ENCODE measurements at places on chromosomes 5 and 9.

GRCh38 chr9:87644659-87645058 is 81.3 kb upstream of the CTSL start:
- no peak for DNase-seq

GRCh38 chr9:122286764-122287163 is 22.1 kb downstream of the MRRF start:
- DNase-seq = no peak

DNA sequence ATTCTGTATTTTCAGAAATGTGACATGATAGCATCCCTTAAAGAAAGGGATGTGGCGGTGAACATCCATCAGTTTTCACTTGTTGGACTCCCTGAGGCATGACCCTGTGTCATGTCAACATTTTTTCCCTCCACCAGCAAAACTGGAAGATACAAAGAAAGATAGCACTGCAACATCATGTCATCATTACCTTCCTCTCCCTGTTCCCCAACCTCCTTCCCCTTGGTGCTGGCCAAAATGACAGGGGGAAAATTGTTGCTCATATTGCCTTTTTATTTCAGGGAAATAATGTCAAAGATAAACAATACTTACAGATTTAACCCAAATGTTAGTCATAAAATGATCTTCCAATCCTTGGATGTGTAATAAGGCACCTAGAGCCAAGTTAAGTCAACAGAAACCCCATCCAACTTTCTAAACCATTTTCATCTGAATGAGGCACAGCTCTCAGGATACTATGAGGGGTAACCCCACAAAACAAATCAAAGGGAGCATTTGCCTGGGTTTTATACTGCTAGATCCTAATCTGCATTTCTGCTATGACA is 644.3 kb downstream of the ACTL7B start:
- no peak for DNase-seq

DNA sequence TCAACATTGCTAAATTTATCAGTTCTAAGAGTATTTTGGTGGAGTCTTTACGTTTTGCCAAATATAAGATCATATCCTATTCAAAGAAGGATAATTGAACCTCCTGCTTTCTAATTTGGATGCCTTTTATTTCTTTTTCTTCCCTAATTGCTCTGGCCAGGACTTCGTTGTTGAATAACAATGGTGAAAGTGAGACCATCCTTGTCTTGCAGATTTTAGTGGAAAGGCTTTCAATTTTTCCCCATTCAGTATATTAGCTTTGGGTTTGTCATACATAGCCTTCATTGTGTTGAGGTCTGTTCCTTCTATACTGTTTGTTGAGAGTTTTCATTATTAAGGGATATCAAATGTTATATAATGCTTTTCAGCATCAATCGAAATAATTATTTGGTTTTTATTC is 1974.2 kb upstream of the ACO1 start:
- DNase-seq = no peak

DNA sequence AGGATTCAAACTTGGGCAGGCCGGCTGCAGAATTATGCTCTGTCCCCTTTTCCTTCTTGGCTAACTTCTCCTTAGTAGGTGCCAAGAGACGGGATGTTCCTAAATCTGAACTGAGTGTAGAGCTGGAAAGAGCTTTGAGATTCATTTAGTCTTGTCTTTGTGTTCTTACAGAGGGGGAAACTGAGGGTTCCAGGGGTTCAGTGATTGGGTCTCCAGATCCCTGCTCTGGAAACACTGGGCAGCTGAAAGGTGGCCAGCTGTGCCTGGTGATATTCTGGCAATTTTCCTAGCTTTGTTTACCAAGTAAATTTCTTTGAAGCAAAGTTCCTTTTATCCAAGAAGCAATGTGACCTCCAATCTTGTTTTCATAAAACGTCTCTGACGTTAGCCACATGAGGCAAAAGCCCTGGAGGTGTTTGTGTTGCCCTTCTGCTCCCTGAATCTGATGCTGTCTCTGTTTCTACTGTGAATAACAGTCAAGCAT is 288.7 kb downstream of the ZSWIM6 start:
- no peak for DNase-seq

DNA sequence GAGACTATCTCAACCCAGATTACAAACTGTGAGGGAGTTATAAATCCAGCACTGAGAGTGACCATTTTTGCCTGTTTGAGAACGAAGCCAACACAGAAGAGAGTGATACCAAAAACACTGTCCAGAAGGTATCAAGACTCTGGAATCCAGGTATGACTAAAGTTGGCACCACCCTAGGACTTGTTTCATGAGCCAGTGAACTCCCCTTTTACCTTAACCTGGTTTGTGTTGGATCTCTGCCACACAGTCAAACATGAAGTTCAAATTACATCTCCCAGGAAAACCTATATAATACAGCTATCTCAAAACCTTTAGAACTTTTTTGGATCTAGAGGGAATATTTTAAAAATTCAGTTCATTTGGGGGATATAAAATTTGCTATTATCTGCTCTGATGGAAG is 11.4 kb downstream of the ZBTB5 start:
- no peak for DNase-seq

- no peak for DNase-seq
These were observed 98.7 kb downstream of the RAPGEF6 start for GRCh38 chr5:131536211-131536826.

DNA sequence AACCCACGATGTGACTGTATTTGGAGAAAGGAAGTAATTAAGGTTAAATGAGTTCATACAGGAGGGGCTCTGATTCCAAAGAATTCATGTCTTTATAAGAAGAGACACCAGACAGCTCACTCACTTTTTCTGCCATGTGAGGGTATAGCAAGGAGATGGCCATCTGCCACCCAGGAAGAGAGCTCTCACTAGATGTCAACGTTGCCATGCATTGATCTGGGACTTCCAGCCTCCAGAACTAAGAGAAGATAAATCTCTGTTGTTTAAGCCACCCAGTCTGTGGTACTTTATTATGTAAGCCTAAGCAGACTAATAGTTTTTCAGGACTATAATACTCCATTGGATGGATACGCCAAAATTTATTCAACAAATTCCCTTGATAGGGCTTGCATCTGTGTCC is 89.8 kb upstream of the RAD23B start:
- DNase-seq = no peak

GRCh38 chr5:123748239-123748638 is 236.3 kb downstream of the CSNK1G3 start:
- no peak for DNase-seq

- no peak for DNase-seq
These were observed 889.4 kb upstream of the SEMA6A start for GRCh38 chr5:117463881-117464570.

GRCh38 chr5:172769616-172770373 is 1.2 kb downstream of the DUSP1 start:
- no peak for DNase-seq

GRCh38 chr5:76657091-76657490 is 33.9 kb upstream of the F2RL2 start:
- no peak for DNase-seq

DNA sequence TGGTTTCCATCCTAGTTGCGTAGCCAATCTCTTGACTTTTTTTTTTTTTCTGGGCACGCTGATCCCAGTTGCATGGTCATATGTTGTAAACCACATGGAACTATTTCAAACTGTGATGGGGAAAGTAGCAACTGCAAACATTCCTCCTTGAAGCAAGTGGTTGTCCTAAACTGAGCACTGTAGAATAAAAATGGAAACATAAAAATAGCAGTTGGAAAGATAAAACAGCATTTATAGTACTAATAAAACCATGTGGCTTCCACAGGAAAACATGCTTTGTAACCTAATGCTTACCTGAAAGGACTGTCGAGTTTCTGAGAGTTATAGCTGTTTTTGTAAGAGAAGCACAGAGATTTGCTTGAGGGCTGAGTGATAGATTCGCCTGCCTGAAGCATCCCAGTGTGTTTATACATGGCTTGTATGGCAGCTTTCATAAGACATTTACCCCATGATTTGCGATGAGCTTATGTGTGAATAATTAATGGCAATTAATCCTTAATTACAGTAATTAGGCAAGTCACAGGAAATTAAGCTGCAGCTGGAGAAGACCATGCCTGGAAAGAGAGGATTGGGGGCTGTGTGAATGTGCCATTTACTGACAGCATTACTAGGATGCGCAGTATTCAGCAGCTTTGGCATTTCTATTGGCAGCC is 136.5 kb downstream of the PBX3 start:
- no peak for DNase-seq

GRCh38 chr5:131475541-131475941 is 159.5 kb downstream of the RAPGEF6 start:
- DNase-seq = no peak

- no peak for DNase-seq
These were observed 70.0 kb downstream of the AMBP start for GRCh38 chr9:114007991-114008666.

DNA sequence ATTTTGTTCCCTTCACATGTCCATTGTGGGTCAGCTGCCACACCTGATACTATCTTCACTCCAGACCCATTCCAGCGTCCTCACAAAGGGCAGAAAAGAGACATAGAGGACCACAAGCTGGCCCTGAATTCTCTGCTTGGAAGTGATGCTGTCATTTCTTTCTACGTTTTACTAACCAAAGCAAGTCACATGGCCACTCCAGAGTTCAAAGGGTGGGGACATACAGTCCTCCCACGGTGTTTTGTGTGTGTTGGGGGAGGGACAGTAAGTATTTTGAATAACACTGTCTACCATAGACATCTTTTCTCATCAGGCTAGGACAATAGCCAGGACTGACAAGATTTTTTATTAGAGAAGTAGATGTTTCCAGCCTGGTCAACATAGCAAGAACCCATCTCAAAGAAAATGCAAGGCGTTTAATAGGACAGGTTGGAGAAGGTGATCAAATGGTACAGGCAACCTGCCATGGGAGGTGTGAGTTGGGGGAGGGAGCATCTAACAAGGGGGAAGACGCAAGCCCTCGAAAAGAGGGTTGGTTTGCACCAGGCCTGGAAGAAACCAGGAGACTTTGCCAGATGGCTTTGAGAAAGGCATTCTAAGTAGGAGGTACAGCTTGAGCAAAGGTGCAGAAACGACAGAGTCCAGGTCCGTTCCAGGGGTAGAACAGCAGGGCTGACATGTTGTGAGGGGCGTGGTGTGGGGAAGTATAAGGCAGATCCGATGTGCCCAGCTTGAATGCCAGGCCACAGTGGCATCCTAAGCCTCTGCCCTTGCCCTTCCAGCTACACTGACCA is 11.3 kb upstream of the GLIPR2 start:
- no peak for DNase-seq

DNA sequence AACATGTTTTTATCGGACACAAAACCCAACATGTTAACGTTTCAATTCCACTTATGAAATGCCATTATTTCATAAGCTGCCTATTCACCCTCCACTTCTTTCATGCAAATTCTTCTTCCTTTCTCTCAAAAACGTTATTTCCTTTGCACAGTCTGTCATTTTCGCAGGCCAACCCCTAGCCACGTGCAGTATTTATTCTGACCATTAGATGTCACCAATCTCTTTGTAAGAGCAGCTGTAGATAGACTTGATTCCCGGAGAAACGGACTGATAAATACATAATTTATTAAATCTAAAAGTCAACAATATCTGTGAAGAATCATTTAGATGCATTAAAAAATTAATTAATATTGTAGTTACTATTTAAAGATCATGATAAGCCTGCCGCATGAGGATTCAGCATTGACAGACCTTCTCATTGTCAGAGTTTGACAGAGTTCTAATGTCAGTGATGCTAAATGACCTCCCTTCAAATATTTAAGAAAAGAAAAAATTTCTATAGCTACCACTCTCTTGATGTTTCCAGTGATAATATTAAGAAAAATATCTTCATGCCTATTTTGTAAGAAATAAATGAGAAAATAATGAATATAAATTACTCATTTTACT is 933.6 kb downstream of the CDH12 start:
- DNase-seq = no peak

GRCh38 chr9:104879555-104880309 is 48.2 kb downstream of the ABCA1 start:
- no peak for DNase-seq

GRCh38 chr9:35691334-35691650 is 1.6 kb upstream of the TPM2 start:
- no peak for DNase-seq

DNA sequence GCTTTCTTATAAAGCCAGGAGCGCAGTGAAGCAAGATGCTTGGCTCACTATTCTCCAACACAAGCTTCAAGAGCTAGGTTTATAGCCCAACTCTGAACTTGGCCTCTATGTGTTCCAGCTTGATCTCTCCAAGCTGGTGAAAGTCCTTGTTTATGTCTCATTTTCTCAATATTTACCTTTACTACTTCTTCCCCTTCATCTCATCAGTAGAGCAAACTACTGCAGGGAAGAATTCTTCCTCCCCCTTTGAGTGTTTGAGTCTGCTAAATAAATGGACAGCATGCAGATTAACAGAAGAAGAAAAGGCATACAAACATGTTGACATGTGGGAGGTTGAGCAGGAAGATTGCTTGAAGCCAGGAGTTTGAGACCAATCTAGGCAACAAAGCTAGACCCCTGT is 460.7 kb downstream of the ZNF608 start:
- no peak for DNase-seq

DNA sequence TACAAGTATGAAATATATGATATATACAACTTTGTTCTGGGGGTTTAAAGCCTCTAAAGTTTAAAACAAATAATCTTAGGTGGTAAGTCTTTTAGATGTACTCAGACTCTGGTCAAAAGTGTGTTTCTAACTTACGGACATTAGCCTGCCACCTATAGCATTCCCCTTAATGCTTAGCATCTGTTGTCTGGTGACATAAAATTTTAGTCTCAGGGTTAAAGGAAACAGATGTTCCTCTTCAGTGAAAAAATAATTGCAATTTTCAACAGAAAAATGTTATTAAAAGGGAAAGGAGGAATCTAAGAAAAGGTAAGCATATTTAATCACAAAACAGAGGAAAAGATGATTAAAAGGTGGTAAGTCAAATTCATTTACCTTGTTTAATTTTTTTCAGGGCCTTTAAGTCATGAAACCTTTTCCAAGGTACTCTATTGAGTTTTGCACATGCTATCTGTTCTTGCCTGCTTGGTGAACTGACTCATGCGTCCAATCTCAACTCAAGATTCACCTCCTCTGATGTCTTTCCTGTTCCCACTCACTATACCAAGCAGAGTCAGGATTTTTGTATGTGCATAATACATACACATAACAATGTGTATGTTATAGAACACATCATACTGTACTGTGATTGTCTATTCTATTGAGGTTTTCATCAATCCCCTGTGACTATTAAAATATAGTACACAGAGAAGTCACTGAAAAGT is 7.9 kb downstream of the TMEM167A start:
- DNase-seq = no peak

DNA sequence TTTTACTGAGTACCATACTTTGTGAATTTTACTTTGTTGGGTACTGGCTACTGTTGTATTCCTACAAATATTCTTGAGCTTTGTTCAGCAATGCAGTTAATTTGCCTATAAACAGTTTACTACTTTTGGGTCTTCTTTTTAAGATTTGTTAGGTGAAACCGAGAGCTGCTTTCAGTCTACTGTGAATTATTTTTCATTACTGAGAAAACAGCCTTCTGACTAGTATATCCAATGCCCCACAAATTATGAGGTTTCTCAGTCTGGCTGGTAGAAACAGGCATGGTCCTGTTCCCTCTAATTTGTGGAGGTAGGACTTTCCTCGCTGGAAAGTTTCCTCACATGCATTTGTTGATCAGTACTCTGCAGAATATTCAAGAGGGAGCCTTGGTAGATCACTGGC is 392.0 kb downstream of the ZSWIM6 start:
- DNase-seq = no peak
